Ovary (tissue), 10 donors: ENCODE measurements at places on chromosomes 7 and 10. TPM values are rescaled to one million over a fixed set of nuclear protein-coding genes. Genes with fewer than 3 reads are reported as not detected.

FAM24A gene
- total RNA-seq, result not detected

OR2A42 gene
- total RNA-seq, result 0.25 TPM

SPDYE16 gene
- total RNA-seq, result 0.74 TPM

- no peaks in the 10 kb centered on the region for H3K27me3 ChIP-seq
- H3K36me3 ChIP-seq, result no peaks in the 10 kb centered on the region
- H3K4me1 ChIP-seq, result no peaks in the 10 kb centered on the region
- H3K27ac ChIP-seq, result no peak overlapping the region
- no peak for DNase-seq
- H3K4me3 ChIP-seq, result no peak overlapping the region
Observed at GRCh38 chr7:74462707-74463100, 9.0 kb downstream of the GTF2IRD1 start.

DNA sequence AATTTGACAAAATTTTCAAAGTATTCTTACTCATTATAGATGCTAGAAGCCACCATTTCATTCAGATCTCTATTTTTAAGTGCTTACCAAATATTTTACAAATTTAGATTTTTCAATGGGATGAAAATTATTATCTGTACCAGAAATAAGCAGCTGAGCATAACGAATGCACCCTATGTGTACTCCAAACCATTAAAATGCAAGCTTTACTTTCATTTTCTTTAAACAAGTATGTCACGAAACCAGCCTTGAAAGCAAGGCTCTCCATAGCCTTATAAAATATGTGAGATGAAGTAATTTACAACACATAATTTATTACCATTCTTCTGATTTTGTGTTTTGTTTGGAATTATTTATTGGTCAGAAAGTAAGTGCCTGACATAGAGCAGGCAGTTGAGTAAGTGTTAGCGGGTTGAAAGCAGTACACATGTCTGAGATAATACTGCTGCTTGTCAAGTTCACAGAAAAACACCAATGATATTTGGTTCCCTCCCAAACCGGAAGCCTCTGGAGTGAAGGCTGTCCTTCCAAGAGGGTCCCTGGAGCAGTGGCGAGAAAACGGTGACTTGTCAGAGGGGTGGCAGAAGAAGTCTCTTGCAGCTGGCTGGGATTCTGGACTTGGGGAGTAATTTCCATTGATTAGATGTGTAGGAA, 322.7 kb upstream of the PFKP start:
- no peaks in the 10 kb centered on the region for H3K4me1 ChIP-seq
- no peaks in the 10 kb centered on the region for H3K27me3 ChIP-seq
- DNase-seq, result no peak
- peak overlapping the region; percentile 2 for H3K4me3 ChIP-seq
- H3K27ac ChIP-seq, result no peak overlapping the region

- H3K4me3 ChIP-seq, result no peak overlapping the region
- H3K36me3 ChIP-seq, result no peaks in the 10 kb centered on the region
- H3K27me3 ChIP-seq, result no peaks in the 10 kb centered on the region
- DNase-seq, result no peak
Observed at GRCh38 chr10:33772370-33773252, 438.1 kb upstream of the NRP1 start.
